ENCODE measurements at places on chromosomes 3 and 15.
A peak's percentile ranks its signal among the peaks of the same experiment; 100 is the strongest.

GRCh38 chr3:39350714-39351113 lies 21.2 kb downstream of the CCR8 start:
- no peak for DNase-seq

DNA sequence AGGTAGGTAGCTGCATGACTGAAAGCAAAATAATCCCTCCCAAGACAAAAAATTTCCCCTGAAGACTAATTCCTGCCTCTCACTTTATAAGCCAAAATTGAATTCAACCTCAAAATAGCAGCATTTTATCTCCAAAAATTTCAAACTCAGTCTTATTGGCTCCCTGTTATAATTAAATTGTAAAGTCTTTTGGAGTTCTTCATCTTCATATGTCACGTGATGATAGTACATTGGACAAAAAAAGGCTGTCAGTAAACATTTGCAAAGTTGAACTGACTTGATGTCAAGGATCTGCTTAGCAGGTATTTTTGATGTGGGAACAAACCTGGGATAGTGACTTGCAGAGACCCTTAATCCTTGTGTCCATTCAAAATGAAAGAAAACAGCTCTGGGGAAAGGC lies 98.4 kb upstream of the SPRED1 start:
- no peak for DNase-seq

DNA sequence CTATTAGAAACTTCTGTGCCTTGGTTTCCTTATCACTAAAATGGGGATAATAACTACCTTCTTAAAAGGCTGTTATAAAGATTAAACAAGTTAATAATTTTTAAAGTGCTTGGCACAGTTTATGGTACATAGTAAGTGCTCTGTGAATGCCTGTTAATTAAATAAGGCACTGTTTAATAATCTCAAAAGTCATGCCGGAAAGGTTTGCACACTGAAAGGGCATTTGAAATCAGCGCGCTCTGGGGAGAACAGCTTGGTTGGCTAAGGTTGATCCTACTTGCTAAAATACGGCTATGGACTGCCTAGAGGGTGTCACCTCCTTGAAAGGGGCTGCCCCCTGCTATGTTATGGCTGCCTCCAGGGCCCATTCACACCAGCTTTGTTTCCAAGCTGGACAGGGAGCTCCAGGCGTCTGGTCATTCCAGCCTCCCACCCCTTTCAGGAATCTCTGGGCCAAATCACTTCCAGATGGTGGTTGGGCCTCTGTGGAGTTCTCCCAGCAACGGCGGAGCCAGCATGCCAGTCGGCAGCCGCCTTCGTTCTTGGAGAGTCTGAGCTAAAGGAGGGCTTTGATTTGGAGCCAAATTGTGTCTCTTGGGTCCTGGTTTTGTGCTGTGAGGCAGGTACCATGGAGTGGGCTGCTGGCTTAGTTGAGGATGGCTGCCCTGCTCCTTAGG lies 5.9 kb downstream of the FLNB start:
- no peak for DNase-seq

DNA sequence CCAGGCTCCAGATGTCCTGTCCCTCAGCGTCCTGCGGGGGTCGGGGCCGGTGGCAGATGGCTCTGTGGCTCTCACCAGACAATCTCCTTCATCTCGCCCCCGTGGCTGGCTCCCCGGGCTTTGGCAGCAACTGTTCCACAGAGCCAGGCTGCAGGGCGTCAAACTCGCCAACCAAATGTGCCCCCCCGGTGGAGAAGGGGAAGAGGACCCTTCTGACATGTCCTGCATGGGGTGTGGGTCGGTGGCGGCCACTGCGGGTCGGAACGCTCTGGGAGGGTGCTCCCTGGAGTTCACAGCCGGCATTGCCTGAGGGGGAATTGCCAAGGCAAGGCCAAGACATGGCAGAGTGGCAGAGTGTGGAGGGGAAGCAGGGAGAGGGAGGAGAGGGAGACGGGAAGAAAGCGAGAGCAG lies 36.0 kb downstream of the BDH1 start:
- no peak for DNase-seq

DNA sequence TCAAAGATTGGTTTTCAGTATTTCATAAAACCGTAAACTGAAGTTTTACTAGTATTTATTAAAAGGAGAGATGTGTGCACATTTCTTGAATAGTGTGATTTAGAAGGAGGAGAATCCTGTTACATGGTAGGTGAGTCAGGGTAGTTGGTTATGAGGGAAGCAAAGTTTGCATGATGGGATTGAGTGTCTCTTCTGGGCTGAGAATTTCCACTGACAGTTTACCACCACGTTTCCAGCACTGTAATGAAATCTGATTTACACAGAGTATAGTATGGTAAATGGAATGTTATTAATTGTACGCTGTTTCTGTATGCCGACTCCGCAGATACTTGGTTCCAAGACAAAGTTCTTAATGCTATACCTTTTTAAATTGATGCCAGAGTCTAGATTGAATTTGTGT lies 1.6 kb downstream of the NECTIN3 start:
- DNase-seq = no peak

GRCh38 chr3:123083383-123084124 lies 16.7 kb downstream of the PDIA5 start:
- DNase-seq = no peak

DNA sequence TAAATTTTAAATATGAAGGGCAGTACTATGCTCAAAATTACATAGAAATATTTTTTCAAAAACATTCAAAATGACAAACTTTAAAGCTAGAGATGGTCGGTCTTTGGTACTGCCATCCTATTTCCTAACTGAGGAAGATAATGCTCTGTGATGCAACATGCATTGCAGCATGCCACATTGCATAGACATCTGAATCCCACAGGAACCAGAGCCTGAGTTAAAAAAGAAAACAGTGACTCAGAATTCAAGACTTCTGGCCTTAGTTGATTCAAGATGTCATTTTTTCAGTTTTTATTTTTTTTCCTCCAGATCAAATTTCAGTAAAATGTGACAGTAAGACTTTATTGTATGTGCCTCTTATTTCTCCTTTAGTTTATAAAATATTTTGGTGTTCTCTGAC lies 33.1 kb downstream of the TP63 start:
- no peak for DNase-seq

GRCh38 chr3:111610189-111610588 lies 15.0 kb upstream of the ZBED2 start:
- DNase-seq = peak; percentile 61

- no peak for DNase-seq
Observed at GRCh38 chr15:39589193-39589814, 8.4 kb downstream of the THBS1 start.

DNA sequence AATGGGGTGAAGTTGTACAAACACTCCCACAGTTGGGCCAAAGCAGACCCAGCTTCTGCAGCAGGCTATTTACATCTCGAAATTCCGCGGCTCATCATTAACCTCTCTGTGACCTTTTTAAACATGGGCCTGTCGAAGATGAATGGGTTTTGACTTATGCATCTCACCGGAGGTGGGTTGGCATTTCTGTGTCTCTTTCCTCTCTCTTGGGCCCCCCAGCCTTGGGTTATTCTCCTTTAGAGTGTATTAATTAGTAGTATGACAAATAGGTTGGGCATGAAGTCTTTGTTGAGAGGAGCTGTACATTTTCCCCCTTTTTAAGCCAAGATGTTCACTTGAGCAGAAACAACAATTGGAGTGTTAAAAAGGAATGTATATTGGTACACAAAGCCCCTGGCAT lies 9.8 kb downstream of the SMAD6 start:
- DNase-seq = no peak

DNA sequence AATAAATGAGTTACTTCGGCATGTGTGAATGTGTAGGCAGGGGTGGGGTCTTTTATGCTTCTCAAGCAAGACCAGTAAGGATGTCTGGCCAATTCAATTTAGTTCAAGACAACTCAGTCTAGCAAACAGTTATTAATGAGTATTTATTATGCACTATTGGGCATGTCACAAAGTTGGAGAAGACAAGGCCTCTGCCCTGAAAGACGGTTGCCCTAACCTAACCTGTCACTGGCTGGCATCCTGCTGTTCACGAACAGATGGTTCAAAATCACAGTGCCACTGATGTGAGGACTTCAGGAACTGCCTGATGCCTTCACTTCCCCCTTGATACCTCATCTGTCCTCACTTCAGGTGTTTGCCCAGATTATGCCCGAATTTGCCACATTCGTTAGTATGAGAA lies 217.8 kb downstream of the SOX2 start:
- DNase-seq = no peak

- no peak for DNase-seq
Observed at GRCh38 chr15:25345943-25346342, 92.9 kb downstream of the UBE3A start.

GRCh38 chr3:77475507-77475906 lies 435.6 kb downstream of the ROBO2 start:
- DNase-seq = no peak

- DNase-seq = no peak
Observed at GRCh38 chr3:124097362-124098131, 105.6 kb upstream of the ROPN1 start.

- DNase-seq = peak; percentile 69
Observed at GRCh38 chr3:128845778-128846485, 33.5 kb upstream of the ACAD9 start.

DNA sequence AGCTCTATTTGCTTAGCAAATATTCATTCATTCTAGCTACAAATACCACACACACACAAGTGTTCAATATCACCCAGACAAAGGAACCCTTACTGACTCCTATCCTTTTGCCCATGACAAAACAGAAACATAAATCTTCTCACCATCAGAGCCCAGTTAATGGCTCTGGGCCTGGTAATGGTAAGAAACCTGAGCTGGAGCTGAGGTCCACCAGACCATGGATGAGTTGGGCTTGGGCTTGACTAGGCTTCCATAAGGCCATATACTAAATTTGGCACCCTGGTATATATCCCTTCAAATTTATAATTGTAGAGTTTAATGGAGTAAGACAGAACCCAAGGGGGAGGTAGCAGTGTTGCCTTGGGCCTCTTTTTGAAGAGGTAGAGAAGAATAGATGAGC lies 29.4 kb downstream of the GPR176 start:
- DNase-seq = no peak

GRCh38 chr15:25862472-25863110 lies 536 bp downstream of the ATP10A start:
- DNase-seq = peak; percentile 57

- DNase-seq = no peak
Observed at GRCh38 chr15:62558640-62559380, 393.7 kb upstream of the C2CD4B start.

DNA sequence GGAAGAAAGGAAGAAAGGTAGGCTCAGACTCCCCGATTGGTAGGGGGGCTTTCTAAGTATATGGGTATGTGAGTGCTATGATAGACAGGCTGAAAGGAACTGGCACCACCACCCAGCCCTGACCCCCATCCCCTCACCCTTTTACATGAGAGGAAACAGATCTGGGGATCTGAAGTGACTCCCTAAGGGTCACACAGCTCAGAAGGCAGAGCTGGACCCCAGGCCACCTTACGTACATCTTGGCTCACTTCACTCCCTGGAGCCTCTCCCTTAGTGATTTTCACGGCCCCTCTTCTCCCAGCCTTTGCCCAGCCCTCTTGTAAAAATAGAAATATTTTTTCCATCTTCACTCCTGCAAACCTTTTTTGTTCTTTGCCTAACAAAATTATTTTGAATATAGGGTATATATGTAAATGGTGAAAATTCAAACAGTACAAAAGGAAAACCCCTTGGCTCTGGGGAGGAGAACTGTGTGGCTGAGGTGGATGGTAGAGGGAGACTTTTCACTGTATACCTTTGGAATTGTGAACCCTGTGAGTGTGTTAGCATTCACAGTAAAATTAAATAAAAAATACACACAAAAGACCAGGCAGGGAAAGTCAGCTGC lies 34.8 kb upstream of the POLG start:
- no peak for DNase-seq

GRCh38 chr15:38253351-38253781 lies 730 bp downstream of the SPRED1 start:
- no peak for DNase-seq

DNA sequence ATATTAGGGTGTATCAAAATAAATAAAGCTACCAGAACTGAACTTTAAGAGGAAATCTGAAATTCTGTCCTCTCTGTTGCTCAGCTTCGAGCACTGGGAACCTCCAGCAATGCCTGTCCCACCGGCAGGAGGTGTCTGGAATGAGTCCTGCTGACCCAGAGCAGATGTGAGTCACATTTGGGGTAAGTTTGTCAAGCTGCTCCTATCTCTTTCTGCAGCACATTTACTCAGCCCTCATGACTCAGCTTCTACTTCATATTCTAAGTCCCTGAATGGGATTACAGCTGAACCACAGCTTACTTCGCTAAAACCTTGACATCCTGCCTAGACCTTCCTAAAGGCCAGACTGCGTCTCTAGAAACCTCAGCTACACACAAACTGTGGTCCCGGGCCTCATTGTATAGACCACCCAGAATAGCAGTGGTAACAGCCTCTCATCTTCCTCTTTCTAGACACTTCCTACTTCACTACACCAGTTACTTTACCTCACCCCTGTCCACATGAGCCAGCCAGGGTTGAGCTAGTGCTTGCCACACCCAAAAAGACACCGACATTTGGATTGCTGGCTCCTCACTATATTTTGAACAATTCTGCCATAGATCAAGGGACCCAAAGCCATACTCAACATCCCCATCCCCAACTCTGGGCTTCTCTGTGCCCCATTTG lies 109.6 kb upstream of the TMCO5A start:
- DNase-seq = no peak

DNA sequence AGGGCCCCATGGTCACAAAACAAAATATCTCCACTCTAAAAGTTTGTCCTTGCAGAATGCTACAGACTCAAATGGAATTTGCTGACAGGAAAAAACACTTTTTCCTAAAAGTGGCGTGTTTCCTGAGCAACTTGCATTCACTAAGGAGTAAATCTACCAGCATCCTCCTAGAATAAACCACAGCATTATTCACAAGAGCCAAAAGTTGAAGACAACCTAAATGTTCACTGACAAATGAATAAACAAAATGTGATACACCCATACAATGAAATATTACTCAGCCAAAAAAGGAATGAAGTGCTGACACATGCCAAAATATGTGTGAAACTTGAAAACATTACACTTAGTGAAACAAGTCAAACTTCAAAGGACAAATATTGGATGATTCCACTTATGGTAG lies 28.9 kb downstream of the ITGB5 start:
- no peak for DNase-seq

GRCh38 chr3:54698054-54698453 lies 229.8 kb downstream of the LRTM1 start:
- no peak for DNase-seq

Measured in T-helper 1 cell (primary cell).